ENCODE measurements at places on chromosomes 16 and 17.

DNA sequence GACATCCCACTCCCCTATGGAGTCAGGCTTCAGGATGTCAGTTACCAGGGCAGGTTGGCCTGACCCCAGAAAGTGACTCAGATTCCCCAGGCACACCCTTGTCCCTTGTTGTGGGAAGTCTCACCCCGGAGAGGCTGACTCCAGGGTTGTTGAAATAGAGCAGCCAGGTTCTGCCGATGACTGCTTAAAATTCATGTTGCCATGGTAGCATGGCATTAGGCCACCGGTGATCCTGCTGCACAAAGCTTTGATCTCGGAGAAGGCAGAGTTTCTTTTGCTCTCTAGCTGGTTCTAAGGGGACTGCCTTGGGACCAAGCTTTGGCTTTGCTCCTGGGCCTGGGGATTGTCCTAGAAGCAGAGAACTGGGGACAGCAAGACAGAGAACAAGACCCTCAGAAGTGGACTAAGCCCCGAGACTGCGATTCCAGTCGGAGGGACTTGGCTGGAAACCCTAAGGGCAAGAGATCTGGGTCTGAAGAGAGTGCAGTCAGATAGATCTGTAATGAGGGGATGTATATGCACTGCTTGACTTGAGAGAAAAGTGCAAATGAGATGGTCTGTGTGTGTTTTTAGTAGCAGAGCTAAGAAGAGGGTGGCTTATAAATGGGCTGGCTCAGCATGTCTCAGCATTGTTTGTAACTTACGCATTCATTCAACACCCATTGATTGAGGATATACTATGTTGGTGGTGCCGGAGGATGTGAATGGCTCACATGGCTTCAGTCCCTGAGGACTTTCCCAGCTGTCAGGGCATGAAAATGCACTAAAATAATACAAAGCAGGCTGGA, 106.9 kb downstream of the RGS9 start:
- no peak for DNase-seq

DNA sequence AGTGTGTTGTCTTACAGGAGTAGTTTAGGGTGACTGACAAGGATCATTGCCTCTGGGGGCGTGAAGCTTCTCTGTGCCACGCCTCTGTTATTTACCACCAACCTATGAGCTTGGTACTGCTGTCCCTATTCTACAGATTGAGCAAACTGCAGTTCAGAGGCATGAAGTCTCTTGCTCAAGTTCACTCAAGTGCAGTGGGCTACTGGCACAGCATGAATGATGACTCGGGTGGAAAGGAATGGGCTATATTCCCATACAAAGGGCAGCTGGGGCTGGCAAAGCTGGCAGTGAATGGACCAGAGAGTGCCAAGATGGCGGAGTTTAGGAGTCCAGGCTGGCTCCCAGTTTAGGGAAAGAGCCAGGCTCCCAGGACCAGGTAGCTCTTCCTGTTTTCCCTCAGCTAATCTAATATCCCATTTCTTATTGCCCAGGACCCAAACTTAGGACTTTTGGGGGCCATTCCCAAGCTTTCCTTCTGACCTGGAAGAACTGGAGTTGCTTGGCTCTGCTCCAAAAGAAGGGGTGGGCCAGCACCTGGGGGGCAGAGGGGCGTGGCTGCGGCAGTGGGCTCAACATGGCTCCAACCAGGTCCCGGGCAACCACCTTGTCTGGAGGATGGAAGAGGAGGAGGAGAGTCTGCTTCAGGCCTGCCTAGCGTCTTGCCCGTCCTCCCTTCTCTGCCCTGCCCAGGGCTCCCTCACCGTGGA, 12.9 kb downstream of the PLK1 start:
- DNase-seq: no peak

GRCh38 chr16:1494129-1494640, 1.0 kb downstream of the TELO2 start:
- peak; percentile 53 for DNase-seq

DNA sequence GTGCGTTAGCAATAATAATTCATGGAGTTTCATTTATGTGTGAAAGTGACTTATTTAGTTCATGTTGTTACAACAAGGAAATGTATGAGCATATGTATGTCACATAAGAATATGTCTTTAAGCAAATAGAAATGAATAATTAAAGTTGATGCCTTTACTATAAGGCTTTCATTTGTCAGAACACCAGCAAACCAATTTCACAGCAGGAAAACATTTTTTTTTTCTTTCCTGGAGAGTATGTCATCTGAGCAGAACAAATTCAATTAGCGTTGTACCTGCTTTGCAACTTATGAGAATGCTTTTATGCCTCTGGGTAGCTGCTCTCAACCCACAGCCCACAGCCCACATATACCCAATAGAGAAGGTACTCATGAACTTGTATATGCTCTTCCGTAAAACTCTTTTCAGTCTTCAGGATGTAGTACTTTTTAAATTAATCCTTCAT, 26.3 kb upstream of the APOH start:
- DNase-seq: no peak

GRCh38 chr16:64615630-64616280, 506.1 kb downstream of the CDH11 start:
- DNase-seq: no peak

DNA sequence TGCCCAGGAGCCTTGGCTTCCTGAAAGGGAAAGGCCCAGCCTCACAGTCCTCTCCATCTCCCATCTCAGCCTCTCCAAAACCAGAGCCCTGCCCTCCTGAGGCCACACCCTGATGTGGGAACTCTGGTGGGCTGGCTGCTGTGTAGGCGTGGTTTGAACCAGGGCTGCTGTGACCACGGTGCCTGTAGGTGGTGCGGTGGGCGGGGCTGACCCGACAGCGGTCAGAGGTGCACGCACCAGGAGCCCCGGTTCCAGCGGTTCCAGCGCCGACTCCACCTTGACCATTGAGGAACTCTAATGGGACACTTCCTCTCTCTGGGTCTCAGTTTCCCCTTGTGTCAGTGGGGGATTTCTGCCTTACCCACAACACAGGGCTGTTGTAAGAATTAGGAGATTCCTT, 2.4 kb downstream of the RAP1GAP2 start:
- DNase-seq: no peak

Measured in NCI-H460 (cell line).